ENCODE measurements at places on chromosomes 13 and 19. TPM values are rescaled to one million over a fixed set of nuclear protein-coding genes. Genes with fewer than 3 reads are reported as not detected.

Gene SAFB2
- total RNA-seq: 116 TPM

Gene CPB2
- not detected for total RNA-seq

Gene FBXO27
- not detected for total RNA-seq

Gene ZNF30
- 3.2 TPM for total RNA-seq

Gene GFY
- not detected for total RNA-seq

Gene CALR3
- total RNA-seq: not detected

Gene NUMBL
- total RNA-seq: 10.1 TPM

Gene POMP
- total RNA-seq: 98.9 TPM

Gene APLP1
- total RNA-seq: 3.6 TPM

Gene JUNB
- 309 TPM for total RNA-seq

Gene MBD3L1
- total RNA-seq: not detected

Gene TPP2
- total RNA-seq: 85.8 TPM

Gene ATP8A2
- total RNA-seq: 1.7 TPM

Gene FBN3
- total RNA-seq: 0.02 TPM

Gene SYT3
- not detected for total RNA-seq

Gene CACNG7
- total RNA-seq: not detected

Gene ZNF761
- total RNA-seq: 11.6 TPM

Gene LIN37
- total RNA-seq: 15.0 TPM

Gene KLK12
- not detected for total RNA-seq

Gene CDX2
- not detected for total RNA-seq
